ENCODE measurements at places on chromosomes 3 and 15.

DNA sequence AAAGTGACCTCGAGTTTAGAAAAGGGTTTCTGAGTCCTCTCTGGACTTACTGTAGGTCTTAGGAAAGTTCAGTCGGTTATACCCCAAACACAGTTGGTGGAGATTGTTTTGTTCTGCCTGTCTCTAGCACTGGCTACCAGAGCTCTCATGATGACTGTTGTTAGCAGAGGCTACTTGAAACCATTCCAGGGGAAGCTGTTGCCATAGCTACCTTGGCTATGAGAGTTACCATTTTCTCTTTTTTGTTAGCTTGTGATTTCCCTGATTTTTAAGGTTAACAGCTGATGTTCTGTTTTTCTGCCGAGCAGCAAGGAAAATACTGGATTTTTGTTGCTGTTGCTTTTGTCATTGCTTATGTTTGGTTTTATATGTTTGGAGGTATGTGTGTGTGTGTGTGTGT lies 26.7 kb downstream of the ABHD2 start:
- peak; percentile 25 for DNase-seq

DNA sequence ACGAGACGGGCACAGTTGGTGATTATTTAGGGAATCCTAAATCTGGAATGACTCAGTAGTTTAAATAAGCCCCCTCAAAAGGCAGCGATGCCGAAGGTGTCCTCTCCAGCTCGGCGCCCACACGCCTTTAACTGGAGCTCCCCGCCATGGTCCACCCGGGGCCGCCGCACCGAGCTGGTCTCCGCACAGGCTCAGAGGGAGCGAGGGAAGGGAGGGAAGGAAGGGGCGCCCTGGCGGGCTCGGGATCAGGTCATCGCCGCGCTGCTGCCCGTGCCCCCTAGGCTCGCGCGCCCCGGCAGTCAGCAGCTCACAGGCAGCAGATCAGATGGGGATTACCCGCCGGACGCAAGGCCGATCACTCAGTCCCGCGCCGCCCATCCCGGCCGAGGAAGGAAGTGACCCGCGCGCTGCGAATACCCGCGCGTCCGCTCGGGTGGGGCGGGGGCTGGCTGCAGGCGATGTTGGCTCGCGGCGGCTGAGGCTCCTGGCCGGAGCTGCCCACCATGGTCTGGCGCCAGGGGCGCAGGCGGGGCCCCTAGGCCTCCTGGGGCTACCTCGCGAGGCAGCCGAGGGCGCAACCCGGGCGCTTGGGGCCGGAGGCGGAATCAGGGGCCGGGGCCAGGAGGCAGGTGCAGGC lies 318.0 kb downstream of the FGF12 start:
- peak; percentile 52 for DNase-seq

GRCh38 chr3:159832024-159832423 lies 156.6 kb upstream of the IL12A start:
- DNase-seq = no peak

GRCh38 chr15:57792724-57793449 lies 86.4 kb downstream of the POLR2M start:
- no peak for DNase-seq

- DNase-seq = no peak
Observed at GRCh38 chr3:129184396-129184657, 631 bp upstream of the CNBP start.

DNA sequence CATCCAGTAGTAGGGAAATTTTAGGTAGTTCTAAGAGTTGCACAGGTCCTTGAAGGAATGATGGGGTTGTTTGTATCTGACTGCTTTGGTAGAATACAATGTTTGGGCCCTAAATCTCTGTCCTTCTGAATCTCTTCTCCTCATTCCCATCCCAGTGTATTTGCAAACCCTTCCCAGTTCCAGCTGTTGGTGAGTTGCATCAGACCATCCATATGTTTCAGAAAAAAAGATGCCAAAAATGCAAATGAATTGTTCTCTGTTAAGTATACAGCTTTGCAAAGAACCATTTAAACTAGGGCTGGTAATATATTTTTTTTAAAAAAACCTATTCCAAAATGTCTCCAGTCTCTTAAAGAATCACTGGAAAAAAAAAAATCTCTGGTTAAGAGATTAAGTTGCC lies 250.8 kb upstream of the FEZF2 start:
- no peak for DNase-seq

GRCh38 chr3:122810734-122811133 lies 15.9 kb downstream of the SLC49A4 start:
- DNase-seq = no peak

DNA sequence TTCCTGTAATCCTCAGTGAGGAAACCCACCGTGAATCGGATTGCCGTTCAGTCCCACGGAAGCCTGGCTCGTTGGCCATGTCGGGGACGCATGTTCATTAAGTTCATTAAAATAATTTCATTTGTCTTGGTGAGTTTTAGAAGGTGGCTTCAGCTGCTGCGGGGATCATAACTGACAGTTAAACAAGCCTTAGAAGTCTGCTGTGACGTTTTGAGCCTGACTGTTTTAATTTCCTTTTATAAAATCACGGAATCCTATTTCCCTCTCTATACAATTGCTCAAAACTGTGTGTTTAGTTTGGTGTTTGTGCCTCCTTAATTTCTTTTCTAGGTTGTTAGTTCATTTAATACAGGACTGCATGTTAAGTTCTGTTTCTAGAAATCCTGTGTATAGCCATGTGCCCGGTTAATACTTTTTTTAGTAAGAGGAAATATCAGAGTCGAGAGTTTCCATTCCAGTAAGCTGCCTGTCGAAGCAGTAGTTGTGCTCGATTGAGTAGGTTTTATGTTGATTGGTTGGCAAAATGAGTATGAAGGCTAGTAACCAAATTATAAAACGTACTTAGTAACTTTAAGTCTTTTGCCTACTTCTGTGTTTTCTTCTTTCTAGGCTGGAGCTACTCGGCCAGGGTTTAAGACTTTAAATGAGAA lies 705 bp downstream of the NIPA2 start:
- DNase-seq = peak; percentile 22

DNA sequence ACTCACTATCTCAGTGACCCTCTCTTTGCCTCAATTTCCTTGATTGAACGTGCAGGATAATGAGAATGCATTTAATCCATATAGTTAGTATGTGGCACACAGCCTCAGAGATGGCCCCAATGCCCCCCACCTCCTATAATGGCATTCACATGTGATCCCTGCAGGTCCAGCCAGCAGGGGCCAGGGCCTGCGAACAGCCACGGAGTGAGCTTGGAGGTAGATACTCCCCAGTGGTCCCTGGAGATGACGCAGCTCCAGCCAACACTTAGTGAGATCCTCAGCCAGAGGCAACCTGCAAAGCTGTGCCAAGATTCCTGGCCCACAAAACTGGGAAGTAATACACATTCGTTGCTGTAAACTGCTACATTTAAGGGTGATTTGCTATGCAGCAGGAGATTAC lies 184.9 kb upstream of the NSMCE3 start:
- DNase-seq = no peak

- DNase-seq = no peak
Observed at GRCh38 chr3:29942297-29942696, 661.4 kb downstream of the RBMS3 start.

- no peak for DNase-seq
Observed at GRCh38 chr15:37004373-37004869, 95.9 kb downstream of the MEIS2 start.

DNA sequence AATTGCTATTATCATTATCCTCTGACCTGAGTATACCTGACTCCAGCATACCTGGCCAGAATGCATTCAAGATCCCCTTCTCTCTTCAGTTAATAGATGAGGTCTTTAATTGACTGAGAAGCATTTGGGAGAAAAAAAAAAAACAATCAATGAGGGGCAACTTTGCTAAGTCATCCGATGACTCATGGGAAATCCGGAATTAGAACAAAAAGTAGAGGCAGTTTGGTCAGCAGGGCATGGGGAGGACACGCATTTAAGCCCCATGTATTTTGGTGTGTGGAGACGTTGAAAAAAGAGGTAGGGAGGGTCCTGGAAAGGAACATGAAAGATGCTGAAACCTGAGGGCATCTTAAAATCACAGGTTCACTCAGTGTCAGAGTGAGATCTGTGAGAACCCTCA lies 256.2 kb downstream of the RORA start:
- DNase-seq = peak; percentile 69

DNA sequence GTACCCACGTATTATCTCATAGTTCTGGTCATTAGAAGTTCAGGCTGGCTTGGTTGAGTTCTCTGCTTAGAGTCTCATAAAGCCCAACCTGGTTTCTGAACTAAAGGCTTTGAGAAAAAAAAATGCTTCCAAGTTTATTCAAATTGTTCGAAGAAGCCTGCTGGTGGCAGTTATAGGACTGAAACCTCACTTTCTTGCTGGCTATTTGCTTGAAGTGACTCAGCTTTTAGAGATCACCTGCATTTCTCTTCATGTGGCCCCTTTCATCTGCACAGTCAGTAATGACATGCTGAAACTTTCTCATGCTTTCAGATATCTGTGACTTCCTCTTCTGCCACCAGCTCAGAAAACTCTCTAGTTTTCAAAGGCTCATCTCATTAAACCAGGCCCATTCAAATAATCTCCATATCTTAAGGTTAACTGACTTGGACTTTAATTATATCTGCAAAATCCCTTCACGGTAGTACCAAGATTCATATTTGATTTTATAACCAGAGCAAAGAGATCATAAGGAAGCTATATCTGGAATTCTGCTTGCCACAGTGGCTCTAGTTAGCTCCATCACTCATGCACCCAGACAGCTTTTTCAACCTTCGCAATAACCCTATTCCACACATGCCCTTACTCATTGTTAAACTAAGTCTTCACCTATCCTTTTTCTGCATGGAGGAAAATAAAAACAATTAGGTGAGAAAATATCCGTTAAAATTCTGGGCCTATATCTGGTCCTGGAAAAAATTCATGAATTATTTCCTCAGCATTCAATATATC lies 433.8 kb upstream of the CBLB start:
- no peak for DNase-seq

GRCh38 chr15:98954411-98954810 lies 53.2 kb downstream of the PGPEP1L start:
- DNase-seq = peak; percentile 72

- no peak for DNase-seq
Observed at GRCh38 chr3:45398178-45398577, 9.8 kb downstream of the LARS2 start.

GRCh38 chr3:114446600-114446999 lies 152.8 kb downstream of the TIGIT start:
- DNase-seq = no peak

DNA sequence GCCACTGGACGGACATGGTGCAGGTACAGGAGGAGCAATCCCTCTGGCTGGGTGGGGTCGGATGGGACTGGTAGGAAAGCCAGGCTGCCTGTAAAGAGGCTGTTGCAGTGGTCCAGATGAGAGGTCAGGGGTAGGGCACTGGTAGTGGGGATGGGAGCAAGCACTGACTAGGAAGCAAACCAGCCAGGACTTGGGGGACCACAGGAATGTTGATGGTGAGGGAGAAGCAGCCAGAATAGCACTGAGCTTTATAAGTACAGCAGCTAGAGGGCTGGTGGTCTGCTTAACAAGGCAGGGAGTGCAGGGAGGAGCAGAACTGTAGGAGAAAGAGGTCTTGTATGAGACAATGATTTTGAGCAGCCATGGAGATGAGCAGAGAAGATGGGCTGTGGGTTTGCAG lies 38.7 kb upstream of the PTPN23 start:
- peak; percentile 13 for DNase-seq

DNA sequence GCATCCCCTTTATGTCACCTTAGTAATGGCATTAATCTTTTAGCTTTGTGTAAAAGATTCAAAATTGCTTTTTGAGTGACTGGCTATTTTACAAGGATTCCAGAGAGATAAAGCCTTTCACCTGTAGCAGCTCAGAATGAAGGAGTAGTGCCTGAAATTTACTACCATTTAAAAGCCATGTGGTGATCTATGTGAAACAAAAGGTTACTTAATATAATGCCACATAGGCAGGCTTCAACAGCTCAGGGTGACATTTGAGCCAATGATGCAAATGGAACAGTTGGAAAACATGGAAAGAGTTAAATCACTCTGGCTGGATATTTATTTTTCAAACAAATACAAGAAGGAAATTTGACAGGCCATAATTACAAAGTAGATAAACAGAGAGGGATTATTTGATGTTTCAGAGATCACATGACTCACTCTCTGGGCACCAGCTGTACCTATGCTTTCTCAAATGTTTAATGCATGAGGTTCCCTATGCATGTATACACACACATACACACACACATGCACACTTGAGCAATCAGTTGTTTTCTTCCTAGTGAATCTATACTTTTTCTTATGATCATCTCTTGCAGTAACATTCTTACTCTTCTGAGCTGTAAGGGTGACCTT lies 171.5 kb downstream of the ZMAT3 start:
- no peak for DNase-seq

DNA sequence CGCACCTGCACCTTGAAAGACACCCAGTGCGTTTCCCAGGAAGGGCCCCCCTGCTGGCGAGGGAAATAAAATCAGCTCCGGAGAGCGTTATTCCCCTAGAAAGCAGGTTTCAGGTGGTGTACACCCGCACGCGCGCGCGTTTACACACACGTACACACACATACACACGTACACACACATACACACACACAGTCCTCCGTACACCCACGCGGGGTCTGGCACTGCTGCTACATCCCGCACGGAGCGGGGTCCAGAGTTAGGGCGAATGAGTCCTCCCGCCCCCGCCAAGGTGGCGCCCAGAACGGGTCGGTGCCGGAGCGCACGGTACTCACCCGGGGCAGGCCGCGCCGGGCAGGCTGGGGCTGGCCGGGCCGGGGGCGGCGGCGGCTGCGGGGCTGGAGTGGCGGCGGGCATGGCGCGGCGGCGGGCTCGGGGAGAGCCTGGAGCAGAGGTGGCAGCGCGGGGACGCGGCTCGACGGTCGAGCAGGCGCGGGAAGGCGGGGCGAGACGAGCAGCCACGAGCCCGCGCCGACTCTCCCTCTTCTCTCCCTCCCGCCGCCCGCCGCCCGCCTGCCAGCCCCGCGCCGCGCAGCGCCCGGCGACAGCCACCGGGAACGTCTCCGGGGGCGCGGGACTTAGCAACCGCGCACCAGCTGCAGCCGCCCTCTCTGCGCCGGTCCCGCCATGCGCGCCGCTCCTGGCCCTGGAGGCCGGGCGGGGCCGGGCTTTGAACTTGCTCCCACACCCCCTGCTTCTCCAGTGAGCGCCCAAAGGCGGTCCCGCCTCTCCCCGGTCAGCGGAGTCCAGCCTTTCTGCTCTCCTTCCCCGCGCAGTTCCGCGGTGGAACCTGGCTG lies at the start of gene DCLK3:
Gene DCLK3 (minus strand): TSS at position 704 of the 854 bp plus-strand sequence. CDS start 290 bp downstream, at position 414.
- DNase-seq = peak; percentile 27

DNA sequence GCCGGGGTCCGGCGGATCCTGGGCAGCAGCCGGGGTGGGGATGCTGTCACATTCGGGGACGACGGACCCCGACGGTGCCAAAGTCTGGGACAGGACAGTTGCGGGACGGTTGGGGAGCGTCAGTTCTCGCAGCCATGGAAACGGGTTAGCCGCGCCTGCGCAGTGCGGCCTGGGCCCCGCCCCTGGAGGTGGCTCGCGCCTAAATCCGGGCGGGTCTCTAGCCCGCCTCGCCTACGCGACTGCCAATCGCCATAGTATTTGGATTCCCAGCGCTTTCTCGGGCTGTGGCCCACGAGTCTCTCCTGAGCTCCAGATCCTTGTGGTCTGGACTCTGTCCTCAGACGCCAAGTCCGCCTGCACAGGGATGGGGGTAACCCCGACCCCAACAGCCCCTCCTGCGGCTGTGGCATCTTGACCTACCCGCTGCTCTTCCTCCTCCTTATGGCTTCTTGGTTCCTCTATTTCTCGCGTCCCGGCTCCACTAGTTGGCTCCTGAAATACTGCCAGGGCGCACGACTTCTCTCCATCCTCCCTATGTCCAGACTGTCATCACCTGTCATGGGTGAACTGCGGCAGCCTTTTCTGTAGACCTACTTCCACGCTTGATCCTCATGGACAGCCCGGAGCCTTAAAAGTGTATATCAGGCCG lies at the start of gene ZMYND10:
Gene ZMYND10 (minus strand): TSS at position 147 of the 649 bp plus-strand sequence. CDS start 153 bp downstream, outside the sequence.
- peak; percentile 95 for DNase-seq

Data from GM03348 (cell line).